ENCODE measurements at places on chromosomes 11 and 22.

- H3K36me3 ChIP-seq = no peaks in the 10 kb centered on the region
- no peak overlapping the region for H3K4me3 ChIP-seq
- H3K4me1 ChIP-seq = no peaks in the 10 kb centered on the region
- H3K27ac ChIP-seq = no peak overlapping the region
- DNase-seq = no peak
Observed at GRCh38 chr11:75055511-75055910, 41.2 kb downstream of the OR2AT4 start.

- DNase-seq = no peak
- peaks cover 12% of the 10 kb centered on the region for H3K4me1 ChIP-seq
- H3K27me3 ChIP-seq = peaks cover 5% of the 10 kb centered on the region
- H3K27ac ChIP-seq = no peak overlapping the region
- H3K36me3 ChIP-seq = no peaks in the 10 kb centered on the region
Observed at GRCh38 chr22:27804470-27805297, 3.1 kb upstream of the MN1 start.

DNA sequence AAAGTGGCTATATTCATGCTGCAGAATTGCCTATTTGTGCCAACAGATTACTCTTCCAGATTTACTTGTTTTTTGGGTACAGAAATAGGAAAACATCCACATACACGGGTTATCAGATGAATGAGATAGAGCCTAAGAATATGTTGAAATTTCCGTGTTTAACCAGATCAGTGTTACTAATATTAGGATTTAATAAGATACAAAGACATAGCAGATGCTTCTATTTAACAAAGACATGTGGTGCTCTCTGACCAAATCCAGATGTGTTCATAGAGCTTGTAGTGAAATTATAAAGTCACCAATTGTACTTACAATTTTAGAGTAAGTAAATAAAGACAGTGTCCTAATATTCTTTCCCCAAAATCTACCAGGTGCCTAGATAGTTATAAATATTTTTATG, 208.0 kb downstream of the CASP12 start:
- DNase-seq = no peak
- H3K36me3 ChIP-seq = no peaks in the 10 kb centered on the region
- no peak overlapping the region for H3K4me3 ChIP-seq
- no peaks in the 10 kb centered on the region for H3K27me3 ChIP-seq

DNA sequence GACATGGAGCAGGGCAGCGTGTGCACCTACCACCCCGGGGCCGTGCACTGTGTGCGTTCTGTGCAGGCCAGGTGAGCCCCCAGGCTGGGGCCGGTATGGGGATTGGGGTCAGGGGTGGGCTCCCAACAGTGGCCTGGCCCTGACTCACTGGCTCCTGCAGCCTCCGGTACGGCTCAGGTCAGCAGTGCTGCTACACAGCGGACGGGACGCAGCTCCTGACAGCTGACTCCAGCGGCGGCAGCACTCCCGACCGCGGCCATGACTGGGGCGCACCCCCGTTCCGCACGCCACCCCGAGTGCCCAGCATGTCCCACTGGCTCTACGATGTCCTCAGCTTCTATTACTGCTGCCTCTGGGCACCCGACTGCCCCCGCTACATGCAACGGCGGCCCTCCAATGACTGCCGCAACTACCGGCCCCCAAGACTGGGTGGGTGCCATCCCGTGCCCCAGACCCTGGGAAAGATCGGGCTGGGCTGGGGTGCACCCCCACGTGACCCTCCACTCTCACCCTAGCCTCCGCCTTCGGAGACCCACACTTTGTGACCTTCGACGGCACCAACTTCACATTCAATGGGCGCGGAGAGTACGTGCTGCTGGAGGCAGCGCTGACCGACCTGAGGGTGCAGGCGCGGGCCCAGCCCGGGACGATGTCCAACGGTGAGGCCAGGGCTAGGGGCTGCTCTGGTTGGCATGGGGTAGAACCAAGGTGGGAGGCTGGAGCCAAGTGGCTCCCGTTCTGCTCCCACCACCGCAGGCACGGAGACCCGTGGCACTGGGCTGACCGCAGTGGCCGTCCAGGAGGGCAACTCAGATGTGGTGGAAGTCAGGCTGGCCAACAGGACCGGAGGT, 4.4 kb downstream of the SUSD2 start:
- no peaks in the 10 kb centered on the region for H3K27me3 ChIP-seq
- no peaks in the 10 kb centered on the region for H3K4me1 ChIP-seq
- H3K36me3 ChIP-seq = no peaks in the 10 kb centered on the region
- no peak overlapping the region for H3K27ac ChIP-seq
- no peak overlapping the region for H3K4me3 ChIP-seq

DNA sequence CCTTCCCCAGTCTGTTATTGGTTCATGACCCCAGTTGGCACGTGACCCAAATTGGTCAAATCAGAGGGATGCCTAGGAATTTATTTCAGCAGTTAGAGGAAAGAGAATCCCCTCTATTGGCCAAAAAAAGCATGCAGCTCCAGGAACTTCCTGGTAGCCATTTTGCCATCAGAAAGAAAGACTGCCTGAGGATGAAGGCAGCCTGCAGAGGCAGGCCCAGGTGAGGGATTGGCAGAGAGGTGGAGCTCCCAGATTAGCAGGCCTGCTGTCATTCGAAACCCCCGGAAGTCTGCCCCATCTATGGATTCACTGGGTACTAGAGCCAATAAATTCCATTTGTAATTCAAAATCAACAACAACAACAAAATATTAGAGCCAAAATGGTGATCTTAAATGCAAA, 207.6 kb downstream of the CWF19L2 start:
- no peaks in the 10 kb centered on the region for H3K4me1 ChIP-seq
- H3K27me3 ChIP-seq = no peaks in the 10 kb centered on the region
- DNase-seq = no peak
- no peak overlapping the region for H3K27ac ChIP-seq
- no peak overlapping the region for H3K4me3 ChIP-seq

DNA sequence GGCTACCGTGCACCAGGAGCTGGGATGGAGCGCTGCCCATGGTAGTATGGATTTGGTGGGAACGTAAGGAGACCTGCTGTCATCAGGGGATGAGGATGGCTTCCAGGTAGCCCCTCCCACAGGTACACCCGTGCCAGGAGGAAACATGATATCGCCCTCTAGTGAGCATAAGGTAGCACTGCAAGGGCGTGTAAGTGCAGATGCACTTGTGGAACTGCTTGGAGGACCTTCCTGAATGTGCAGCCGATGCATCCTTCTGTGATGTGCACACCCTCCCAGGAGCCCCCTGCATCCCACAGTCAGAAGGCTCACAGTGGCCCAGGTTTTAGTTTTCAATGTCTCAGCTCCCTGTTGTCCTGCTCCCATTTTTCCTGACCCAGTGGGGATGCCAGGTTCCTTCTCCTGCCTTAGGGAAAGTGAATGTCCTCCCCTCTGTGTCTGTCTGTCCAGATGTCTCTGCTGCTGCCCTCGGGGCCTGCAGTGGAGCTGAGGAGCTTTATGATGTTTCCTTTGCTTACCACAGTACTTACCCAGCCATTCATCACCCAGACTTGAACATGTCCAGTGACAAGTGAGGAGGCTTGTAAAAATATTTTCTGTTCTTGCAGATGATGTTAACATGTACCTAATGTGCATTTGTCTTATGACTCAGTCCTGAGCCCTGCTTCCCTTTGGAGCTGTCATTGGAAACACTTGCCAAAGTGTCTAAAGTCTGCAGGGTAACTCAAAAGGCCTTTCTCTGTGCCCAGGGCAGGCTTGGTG, 49.2 kb downstream of the DBX1 start:
- H3K36me3 ChIP-seq = no peaks in the 10 kb centered on the region
- H3K27ac ChIP-seq = no peak overlapping the region
- no peaks in the 10 kb centered on the region for H3K27me3 ChIP-seq
- H3K4me3 ChIP-seq = no peak overlapping the region

- DNase-seq = no peak
- no peak overlapping the region for H3K4me3 ChIP-seq
- H3K27me3 ChIP-seq = no peaks in the 10 kb centered on the region
- H3K4me1 ChIP-seq = no peaks in the 10 kb centered on the region
Observed at GRCh38 chr11:69161117-69161407, 5.3 kb downstream of the SMIM38 start.

GRCh38 chr22:33969045-33969444, 48.8 kb upstream of the LARGE1 start:
- H3K27ac ChIP-seq = no peak overlapping the region
- no peaks in the 10 kb centered on the region for H3K27me3 ChIP-seq
- DNase-seq = no peak
- H3K4me3 ChIP-seq = no peak overlapping the region
